ENCODE measurements at places on chromosomes 1 and 21.

GRCh38 chr1:25210728-25211127 lies 21.6 kb downstream of the SYF2 start:
- no peak for DNase-seq

DNA sequence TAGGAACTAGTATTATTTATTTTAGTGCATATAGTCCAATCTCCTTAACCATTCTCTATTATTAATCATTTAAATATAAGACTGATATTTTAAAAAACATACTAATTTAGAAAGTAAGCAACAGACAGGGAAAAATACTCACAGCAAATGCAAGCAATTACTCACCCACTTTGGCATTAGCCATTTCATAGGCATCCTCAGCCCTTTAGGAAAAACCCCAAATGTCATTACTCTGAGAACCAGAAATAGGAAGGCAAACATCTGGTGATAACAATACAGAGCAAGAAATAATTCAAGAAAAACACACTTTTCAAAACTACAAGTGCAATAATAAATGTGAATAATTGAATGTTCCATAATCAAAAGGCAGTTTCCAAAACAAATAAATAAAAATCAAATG lies 545.1 kb downstream of the PLPP3 start:
- no peak for DNase-seq

DNA sequence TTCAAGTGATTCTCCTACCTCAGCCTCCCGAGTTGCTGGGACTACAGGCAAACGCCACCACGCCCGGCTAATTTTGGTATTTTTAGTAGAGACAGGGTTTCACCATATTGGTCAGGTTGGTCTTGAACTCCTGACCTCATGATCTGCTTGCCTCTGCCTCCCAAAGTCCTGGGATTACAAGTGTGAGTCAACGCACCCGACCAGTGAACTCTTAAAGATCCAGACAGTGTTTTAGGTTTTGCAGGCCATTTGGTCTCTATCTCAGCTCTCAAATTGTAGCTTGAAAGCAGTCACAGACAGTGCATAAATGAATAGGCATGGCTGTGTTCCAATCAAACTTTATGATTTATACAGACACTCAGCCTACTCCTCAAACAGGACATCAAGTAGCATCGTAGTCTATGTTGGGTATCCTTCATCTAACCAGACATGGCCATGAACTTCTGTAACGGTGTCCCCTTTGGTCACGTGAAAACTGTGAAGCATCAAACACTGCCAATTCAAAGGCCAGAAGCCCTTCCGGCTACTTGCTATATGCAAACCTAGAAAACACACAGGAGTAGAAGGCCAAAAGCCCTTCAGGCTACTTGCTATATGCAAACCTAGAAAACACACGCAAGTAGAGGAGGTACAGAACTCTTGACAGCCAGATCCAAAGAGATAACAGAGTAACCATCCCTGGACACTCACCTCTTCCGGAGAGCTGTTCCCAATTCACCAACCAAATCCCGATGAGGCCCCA lies 3.1 kb downstream of the FUCA1 start:
- DNase-seq = no peak

DNA sequence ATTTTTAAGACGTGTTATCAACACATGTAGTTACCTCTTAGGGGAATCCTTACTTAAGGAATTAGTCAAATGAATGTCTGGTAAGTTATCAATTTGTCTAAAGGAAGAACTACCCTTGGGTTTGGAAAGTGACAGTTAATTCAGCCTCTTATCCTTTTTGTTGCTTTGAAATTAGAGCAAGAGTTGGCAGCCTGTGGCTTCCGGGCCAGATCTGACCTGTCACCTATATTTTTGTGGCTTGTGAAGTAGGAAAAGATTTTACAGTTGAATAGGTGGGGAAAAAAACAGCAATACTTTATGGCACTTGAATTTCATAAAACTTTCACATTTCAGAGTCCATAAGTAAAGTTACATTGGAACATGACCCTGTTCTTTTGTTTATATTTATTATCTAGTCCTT lies 5.5 kb downstream of the MRPS6 start:
- DNase-seq = no peak

GRCh38 chr1:8439015-8439702 lies 121.2 kb downstream of the SLC45A1 start:
- DNase-seq = peak; percentile 88

DNA sequence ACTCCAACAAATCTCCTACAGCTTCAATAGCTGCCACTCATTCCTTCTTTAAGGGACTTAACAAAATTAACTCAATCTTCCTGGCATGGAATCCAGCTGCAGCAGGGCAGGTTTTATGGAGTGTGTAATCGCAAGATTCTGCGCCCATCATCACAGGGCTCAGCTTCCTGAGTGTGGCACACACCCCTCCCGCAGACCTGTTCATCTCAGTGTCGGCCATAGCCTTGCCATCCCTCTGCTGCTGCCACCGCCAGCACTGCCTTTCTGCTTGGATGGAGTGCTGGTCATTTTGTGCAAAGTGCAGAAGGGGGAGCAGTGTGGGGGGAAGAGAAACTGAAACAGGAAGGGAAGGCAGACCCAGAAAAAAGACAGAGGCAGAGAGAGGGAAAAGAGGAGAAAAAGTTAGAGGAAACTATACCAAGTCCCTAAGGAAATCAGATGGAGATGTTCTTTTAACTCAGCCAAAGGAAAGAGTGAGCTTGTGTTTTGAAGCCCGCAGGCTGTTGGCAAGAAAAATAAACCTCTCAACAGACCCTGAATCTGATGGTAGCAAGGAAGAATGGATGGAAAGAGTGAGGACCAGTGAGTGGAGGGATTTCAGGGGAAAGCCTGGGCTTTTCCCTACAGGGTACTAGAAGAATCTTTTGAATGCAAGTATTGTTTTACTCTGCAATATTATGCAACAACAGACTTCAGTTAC lies 324.2 kb downstream of the SEC16B start:
- no peak for DNase-seq
